Hematopoietic multipotent progenitor cell (in vitro differentiated cells): ENCODE measurements at places on chromosomes 1 and 21.
A peak's percentile ranks its signal among the peaks of the same experiment; 100 is the strongest.

GRCh38 chr1:167099851-167100250 is 6.0 kb downstream of the STYXL2 start:
- no peak for DNase-seq

GRCh38 chr1:3466366-3467075 is 12.1 kb downstream of the ARHGEF16 start:
- no peak for DNase-seq

DNA sequence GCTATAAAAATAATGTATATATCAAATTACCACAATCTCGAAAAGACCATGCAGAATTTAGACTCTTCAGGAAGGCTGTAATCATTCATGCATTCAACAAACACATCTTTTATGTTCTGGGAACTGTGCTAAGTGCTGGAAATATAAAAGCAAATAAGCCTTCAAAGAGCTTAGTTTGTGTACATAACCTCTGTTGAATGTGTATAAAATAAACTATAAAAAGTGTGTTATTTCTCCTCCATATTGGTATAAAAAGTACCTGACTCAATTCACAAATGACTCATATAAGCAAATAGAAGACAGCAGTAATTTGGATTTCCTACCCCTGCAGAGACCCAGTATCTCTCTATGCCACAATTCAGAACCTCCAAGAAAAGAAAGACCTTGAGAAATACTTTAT is 36.8 kb downstream of the RAB3GAP2 start:
- DNase-seq = no peak

DNA sequence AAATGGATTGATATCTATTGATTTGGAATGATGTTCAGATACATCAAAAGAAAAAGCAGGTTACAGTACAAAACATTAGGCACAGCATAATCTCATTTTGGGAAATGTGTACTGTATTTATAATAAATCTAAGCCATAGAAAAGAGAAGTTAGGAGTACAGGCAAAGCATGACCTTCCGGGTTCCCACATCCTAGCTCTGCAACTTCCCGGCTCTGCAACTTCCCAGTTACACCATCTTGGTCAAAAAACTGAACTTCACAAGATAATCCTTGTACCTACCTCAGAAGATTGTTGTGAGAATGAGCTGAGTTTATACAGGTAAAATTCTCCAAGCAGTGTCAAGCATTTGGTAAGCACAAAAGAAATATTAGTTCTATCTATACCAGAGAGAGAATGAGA is 21.7 kb upstream of the SLC44A3 start:
- DNase-seq = no peak

- DNase-seq = peak; percentile 78
Observed at GRCh38 chr1:192550922-192551534, 24.5 kb upstream of the RGS1 start.

DNA sequence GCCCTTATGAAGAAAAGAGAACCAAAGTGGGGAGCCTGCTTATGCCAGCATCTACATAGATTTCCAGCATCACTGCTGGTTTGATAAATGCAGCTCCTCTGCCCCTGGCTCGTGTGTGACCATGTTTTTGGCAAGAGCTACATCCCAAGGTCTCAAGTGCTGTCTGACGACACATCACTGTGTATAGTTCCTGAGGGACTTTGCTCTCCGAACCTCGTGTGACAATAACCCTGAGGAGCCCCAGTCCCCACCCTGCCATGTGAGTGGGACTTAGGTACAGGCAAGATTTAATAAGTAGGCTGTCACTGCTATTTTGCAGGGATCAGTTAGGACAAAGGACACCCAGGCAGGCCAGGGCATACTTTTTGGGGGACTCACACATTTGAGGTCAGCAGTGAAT is 28.8 kb upstream of the RERE start:
- DNase-seq = no peak

DNA sequence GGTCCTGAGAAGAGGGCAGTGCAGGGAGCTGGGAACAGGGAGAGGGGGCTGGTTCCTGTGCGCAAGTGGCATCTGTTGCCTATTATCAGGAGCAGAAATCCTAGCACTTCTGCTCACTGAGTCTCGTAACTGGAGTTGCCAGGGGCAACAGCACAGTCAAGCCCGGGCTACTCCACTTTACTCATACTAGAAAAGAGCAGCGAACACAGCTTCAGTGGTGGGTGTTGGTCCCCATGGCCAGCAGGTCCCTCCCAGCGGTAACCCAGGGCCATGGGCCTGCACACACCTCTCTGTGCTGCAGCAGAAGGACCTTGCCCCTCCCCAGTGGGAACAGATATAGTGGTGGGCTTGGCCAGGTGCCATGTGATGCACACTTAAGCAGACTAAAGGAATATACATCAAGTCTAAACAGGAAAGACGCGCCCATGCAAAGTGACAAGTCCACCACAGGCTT is 8.5 kb downstream of the PYCR2 start:
- DNase-seq = no peak

DNA sequence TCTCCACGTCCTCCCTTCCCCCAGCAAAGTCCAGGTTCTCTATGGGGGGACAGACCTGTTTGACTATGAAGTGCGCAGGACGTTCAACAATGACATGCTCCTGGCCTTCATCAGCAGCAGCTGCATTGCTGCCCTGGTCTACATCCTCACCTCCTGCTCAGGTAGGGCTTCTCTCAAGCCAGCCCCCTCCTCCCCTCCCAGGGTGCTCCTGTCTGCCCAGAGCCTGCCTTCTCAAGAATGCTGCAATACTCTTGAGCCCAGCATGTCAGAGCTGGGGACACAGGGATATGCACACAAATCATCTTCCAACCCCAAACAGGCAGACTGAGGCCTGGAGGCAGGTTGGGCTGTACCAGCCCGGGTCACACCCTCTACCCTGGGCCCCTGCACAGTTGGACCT is 35.4 kb downstream of the DISP3 start:
- no peak for DNase-seq

- no peak for DNase-seq
Observed at GRCh38 chr1:77095236-77095635, 124.0 kb downstream of the PIGK start.

DNA sequence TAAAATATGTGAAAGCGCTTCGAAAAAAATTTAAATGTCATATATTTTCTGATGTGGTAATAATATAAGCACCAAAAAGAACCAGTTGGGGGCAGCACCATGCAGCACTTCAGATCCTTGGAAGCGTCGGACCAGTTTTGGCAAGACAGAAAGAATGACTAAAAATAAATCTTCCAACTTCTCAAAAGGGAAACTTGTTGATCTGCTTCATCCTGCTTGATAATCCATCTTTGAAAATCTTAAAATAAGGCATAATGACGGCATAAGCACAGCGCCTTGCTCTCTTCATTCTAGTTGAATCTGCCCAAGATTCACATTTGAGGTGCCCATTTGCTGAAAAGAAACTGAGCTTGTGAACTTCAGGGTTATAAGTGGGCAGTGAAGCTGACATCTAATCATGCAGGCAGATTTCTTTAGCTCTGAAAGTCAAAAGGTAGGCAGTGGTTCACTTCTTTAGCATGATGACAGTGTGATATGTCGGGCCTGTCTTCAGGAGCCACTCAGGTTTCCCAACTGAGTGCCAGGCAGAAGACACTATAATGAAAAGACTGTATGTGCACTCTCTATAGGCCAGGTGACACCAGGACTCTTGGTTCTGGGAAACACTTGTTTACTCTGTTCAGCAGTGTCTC is 19.8 kb upstream of the MUTYH start:
- peak; percentile 84 for DNase-seq

DNA sequence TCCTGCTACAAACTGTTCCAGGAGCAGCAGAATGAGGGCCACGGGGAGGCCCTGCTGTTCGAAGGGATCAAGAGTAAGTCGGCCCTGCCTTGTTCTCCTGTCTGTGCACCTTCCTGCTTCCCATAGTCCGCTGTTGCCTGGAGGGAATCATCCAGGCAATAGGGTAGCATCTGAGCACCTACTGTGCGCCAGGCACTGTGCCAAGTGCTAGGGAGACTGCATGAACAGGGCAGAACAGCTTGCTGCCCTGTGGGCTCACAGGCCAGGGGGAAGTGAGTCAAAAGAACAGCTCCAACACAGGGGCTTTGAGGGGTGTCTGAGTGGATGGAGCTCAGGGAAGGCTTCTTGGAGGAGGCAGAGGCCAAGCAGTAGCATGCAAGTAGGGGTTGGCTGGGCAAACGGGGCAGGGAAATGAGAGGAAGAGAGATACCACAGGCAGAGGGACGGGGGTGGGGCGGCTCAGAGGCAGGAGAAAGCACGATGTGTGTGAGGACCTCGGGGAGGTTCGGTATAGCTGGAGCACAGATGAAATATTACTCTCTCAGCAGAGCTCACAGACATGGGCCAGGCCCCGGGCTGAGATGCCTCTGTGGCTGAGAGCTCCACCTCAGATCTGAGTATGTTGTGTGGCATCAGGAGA is 15.5 kb upstream of the PADI6 start:
- peak; percentile 58 for DNase-seq

- DNase-seq = no peak
Observed at GRCh38 chr1:203129501-203130231, 2.1 kb downstream of the ADORA1 start.

DNA sequence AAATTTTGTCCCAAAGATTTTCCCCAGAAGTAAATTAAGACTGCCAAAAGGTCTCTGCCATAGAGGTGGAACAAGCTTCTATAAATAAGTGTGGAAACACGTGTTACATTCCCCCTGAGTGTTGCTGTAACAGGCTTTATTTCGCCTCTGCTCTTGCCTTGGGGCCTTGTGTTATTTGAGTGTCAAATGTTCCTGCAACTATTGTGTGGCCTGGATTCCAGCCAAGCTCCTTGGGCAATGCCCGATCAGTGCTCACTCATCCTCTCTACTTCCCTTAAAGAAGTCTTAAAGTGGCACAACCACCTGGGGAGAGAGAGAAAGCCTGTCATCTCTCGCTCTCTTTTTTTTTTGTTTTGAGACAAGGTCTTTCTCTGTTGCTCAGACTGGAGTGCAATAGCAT is 156.7 kb downstream of the NR5A2 start:
- DNase-seq = peak; percentile 94

GRCh38 chr1:228317891-228318810 is 88.5 kb downstream of the TRIM11 start:
- DNase-seq = no peak

- no peak for DNase-seq
Observed at GRCh38 chr1:156879876-156880275, 13.6 kb upstream of the PEAR1 start.

GRCh38 chr1:234433563-234434285 is 45.3 kb downstream of the TARBP1 start:
- DNase-seq = no peak

- DNase-seq = no peak
Observed at GRCh38 chr1:163467289-163467688, 145.5 kb downstream of the NUF2 start.

GRCh38 chr1:46523496-46524353 is 27.7 kb downstream of the KNCN start:
- DNase-seq = no peak

GRCh38 chr1:95408507-95409136 is 174.6 kb downstream of the RWDD3 start:
- DNase-seq = no peak

GRCh38 chr1:6891781-6892579 is 106.7 kb downstream of the CAMTA1 start:
- DNase-seq = peak; percentile 28

DNA sequence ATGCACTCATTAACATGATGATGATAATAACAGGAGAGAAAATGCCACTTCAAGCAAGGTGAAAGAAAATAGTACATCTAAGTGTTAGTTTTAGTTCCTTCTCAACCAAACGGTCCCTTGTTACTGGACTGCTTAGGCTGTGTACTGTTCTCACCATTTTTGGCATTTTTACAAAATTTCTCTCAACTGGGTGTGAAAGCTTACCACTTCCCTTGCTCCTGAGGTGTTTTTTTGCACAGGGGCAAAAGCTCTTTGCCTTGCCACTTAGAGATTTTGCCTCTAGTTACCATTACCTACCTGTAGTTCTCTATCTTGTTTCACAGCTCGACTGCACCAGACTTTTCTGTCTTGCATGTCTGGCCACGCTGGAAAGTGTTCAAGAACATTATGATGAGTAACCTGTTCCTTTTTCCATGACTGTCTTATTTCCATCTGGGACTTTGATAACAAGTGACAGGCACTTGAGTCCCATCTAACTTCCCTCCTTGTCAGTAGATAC is 10.7 kb downstream of the NEK7 start:
- DNase-seq = no peak

DNA sequence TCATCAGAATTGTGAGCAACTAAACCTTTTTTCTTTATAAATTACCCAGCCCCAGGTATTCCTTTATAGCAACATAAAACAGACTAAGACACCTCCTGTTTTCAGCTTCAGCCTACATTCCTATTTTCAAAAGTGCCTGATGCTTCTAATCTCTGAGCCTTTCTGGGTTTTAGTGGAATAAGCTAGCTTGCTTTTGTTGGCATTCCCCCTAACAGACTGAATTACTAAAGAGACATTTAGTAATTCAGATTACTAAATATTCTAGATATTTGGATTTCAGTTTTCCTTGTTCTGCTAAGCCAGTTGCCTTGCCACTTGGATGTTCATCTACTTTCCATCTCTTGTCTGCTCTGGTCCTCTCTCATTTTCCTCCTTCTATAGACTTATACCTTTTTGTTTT is 10.5 kb upstream of the GNG12 start:
- no peak for DNase-seq

DNA sequence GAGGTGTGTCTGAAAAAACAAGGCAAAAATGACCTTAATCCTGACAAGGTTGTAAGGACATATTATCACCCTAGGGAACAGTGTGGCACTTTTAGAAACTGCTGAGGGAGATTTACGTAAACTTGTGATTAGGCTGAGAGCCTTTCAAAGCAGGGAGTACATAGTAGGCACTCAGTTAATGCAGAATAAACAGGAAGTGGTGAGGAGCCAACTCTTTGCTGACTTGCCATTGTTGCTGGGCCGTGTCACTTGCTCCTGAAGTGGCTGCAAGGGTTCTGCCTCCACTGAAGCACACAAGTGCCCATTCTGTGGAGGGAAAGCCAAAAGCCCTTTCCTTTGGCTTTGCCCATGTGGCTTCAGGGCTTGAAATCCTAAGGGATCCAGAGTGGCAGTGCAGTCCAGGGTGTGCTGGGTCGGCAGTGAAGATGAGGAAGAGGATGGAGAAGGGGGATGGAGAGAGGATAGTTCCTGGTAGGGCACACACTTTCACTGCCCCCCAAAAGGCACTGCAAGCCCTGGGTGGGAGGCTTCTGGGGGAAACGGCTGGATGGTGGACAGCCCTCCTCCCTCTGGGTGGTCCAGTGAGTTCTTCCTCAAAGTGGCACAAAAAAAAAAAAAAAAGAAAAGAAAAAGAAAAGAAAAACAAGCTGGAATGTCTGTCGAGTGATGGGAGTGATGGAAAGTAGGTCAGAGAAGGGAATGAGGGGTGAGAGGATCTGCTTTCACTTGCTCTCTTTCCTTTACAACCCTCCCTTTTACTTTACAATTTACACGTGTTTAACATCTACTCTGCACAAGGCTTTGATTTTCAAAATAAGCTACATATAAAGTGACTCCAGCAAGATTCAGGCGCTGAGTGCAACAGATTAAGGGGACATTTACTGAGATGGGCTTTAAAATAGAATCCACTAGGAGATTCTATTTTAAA is 13.7 kb upstream of the RHEX start:
- no peak for DNase-seq

DNA sequence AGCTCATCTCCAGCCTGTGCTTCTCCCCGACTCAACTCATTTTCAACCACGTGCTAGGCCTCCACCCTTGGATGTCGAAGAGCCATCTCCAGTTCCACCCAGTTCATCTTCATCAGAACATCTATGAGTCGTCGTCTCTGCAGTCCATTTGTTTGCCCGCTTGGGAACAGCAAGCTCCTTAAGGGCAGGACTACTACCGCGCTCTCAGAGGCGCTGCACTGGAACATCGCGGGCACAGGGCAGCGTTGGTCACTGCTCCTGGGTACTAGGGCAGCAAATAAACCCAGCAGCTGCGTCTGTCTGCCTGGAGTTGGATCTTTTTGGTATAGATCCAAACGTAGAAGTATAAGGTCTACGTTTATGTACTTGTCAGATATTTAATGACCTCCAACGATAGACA is 478 bp upstream of the PRDM2 start:
- DNase-seq = no peak
